Activated naive CD8-positive, alpha-beta T cell treated with anti-CD3 and anti-CD28 coated beads, Interleukin-2, amount 10 ng/mL, durations not matched to agents 7 days and 5 days (primary cell): ENCODE measurements at places on chromosomes 4 and X.

DNA sequence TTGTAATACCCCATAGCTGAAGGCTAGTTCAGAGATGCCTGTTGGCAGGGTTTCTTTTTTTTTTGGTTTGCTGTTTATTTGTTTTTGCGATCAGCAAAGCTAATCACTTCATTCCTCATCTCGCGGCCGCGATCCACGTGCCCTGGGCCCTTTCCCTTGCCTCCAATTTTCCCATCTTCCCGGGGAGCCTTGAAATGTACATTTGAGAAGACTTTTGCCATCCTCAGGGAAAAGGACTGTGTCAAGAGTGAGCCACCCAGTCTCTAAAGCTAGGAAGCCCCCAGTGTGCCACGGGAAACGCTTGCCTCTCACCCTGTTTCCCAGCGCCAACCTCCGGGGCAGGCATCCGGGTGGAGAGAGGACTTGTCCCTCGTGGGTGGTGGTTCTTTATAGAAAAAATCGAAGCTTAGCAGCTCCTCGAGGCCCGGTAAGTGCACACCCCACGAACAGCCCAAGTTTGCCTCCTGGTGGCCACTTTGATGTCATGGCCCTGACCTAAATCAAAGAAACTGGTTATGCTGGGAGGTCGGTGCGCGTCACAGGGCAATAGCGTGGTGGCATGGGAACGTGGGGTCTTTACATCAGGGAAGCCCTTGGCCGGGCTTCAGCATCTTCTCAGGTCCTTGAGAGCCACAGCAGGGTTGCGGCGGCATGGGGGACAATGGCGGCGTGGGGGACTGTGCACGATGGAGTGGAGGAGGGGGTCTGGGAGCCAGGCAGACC is 42.0 kb downstream of the MAP7D3 start:
- DNase-seq, result no peak

DNA sequence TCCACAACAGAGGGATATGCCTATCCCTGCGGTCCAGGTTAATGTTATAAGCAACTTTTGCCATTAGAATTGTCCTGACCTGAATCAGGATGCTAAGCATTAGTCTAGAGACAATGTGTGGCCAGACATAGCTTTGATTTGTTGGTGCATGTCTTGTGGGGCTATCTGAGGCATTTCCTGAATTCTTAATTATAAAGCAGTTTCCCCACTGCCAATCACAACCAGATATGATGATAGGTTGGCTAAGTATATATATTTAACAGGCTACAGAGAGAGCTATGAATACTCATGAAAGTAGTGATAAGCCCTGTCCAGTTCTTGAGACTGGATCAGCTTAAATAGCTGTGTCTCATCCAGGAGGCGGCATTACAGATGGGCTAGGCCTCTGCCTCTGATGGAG is 37.8 kb upstream of the ZNF81 start:
- DNase-seq, result no peak

DNA sequence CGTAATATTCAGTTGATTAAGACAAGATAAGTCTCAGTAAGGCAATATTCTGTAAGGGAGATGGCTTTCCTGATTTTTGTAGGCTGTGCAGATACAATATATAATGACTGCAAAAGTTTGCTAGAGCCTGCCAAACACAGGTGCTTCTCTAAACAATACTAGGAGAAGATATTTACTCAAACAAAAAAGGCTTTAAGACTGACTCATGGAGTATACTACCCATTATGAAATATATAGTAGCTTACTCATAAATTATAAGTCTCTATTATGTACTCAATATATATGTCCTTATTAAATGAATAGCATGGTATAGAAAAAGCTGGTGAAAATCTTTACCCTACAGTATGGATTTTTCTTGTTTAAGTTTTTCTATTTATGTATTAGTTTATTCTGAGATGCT is 93.2 kb upstream of the IL15 start:
- no peak for DNase-seq

DNA sequence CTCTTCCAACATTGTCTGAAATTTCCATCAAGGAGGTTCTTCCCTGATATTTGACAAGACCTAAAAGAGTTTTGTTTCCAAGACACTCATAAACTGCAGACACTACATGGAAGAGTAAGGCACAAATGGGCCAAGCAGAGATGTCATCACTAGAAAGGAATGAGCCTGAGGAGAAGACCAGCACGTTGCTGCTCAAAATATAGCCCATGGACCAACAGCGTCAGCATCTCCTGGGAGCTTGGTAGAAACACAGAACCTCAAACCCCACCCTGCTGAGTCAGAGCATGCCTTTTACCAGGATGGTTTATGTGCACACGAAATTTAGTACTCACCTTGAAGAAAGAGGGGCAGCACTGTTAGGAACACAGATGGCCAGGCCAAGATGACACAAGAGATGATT is 128.7 kb upstream of the MID1 start:
- no peak for DNase-seq

- no peak for DNase-seq
Observed at GRCh38 chr4:88285235-88285653, 883 bp upstream of the PPM1K start.
